ENCODE measurements at places on chromosomes 1 and 21. TPM values are rescaled to one million over a fixed set of nuclear protein-coding genes. Genes with fewer than 3 reads are reported as not detected.

S100A1 gene
- total RNA-seq: not detected

CCDC17 gene
- total RNA-seq: 4.5 TPM

GRCh38 chr1:34590211-34590623 lies 164.6 kb upstream of the GJB5 start:
- H3K4me3 ChIP-seq: no peak overlapping the region
- H3K27me3 ChIP-seq: no peaks in the 10 kb centered on the region
- no peaks in the 10 kb centered on the region for H3K4me1 ChIP-seq

- H3K4me3 ChIP-seq: no peak overlapping the region
- H3K36me3 ChIP-seq: no peaks in the 10 kb centered on the region
- no peak for DNase-seq
- no peak overlapping the region for H3K27ac ChIP-seq
- peaks cover 42% of the 10 kb centered on the region for H3K4me1 ChIP-seq
Observed at GRCh38 chr1:61055110-61055614, 27.2 kb upstream of the NFIA start.

DNA sequence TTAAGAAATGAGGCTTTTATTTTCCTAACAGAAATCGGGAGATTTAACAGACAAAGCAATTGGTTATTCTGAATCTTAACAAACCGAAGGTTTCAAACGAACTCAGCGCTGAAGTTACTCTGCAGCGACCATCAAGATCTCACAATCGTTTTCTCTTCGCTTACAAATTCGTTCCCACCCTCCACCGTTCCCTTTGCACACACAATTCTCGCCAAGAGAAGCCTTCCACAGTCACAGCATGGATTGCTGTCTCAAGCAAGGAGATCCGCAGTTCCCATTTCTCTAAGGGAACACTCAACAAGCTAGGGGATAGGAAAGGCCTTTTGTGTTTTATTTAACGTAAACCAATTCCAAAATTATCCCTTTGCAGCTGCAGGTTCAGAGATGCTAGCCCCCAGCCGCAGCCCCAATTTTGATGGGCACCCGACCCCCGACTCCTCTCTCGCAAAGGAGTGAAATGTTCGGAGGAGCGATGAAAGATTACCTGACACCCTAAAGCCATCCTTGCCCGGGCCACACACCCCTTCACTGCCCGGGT lies 755 bp downstream of the FBXO42 start:
- H3K4me1 ChIP-seq: peaks cover 24% of the 10 kb centered on the region
- H3K27ac ChIP-seq: peak overlapping the region; percentile 91
- H3K27me3 ChIP-seq: no peaks in the 10 kb centered on the region
- H3K36me3 ChIP-seq: no peaks in the 10 kb centered on the region

- no peaks in the 10 kb centered on the region for H3K27me3 ChIP-seq
- H3K4me1 ChIP-seq: no peaks in the 10 kb centered on the region
- H3K27ac ChIP-seq: no peak overlapping the region
- no peaks in the 10 kb centered on the region for H3K36me3 ChIP-seq
Observed at GRCh38 chr21:14239281-14239680, 23.3 kb downstream of the RBM11 start.

DNA sequence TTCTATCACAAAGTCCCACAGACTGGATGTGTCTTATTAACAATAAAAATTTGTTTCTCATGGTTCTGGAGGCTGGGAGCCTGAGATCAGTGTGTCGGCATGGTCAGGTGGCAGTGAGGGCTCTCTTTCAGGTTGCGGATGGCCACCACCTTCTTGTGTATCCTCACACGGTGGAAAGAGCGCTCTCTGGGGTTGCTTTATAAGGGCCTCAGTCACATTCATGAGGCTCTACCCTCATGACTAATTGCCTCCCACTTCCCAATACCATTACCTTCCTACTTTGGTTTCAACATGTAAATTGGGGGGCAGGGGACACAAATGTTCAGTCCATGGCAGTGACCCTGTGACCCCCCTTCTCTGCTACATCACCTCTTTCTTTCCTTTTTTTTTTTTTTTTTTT lies 20.7 kb upstream of the MX1 start:
- no peaks in the 10 kb centered on the region for H3K4me1 ChIP-seq
- peaks cover 36% of the 10 kb centered on the region for H3K36me3 ChIP-seq
- DNase-seq: no peak
- no peaks in the 10 kb centered on the region for H3K27me3 ChIP-seq
- no peak overlapping the region for H3K4me3 ChIP-seq
- H3K27ac ChIP-seq: no peak overlapping the region

DNA sequence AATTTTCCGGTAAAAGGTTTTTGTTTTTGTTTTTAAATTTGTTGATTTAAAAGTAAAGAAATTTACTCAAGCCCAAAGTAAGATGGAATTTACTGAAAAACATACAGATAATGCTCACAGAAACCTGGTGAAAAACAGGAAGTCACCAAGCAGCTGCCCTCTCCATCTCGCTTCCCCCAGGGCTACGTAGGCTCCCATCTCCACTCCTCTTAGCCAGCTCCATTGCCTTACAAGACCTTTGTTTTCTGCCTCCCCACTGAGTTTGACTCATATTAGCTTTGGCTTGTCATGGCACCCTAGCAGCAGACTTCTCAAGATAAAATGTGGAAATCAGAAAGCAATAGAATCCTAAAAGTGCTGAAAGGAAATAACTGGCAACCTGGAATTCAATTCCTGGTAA lies 57.9 kb downstream of the PHTF1 start:
- H3K4me3 ChIP-seq: no peak overlapping the region
- peak; percentile 10 for DNase-seq
- no peaks in the 10 kb centered on the region for H3K4me1 ChIP-seq
- peaks cover 20% of the 10 kb centered on the region for H3K36me3 ChIP-seq
- no peak overlapping the region for H3K27ac ChIP-seq
- H3K27me3 ChIP-seq: no peaks in the 10 kb centered on the region

Data from natural killer cell (primary cell).